ENCODE measurements at places on chromosomes 7 and 10. TPM values are rescaled to one million over a fixed set of nuclear protein-coding genes. Genes with fewer than 3 reads are reported as not detected.

GRCh38 chr7:41145656-41146055, 557.2 kb downstream of the INHBA start:
- no peak overlapping the region for H3K4me3 ChIP-seq
- H3K36me3 ChIP-seq = no peaks in the 10 kb centered on the region
- no peaks in the 10 kb centered on the region for H3K27me3 ChIP-seq
- H3K27ac ChIP-seq = no peak overlapping the region
- no peak for DNase-seq

GRCh38 chr10:85175635-85176034, 847.2 kb downstream of the CCSER2 start:
- H3K36me3 ChIP-seq = no peaks in the 10 kb centered on the region
- H3K4me3 ChIP-seq = no peak overlapping the region
- H3K27ac ChIP-seq = no peak overlapping the region
- no peaks in the 10 kb centered on the region for H3K27me3 ChIP-seq
- no peaks in the 10 kb centered on the region for H3K4me1 ChIP-seq

DNA sequence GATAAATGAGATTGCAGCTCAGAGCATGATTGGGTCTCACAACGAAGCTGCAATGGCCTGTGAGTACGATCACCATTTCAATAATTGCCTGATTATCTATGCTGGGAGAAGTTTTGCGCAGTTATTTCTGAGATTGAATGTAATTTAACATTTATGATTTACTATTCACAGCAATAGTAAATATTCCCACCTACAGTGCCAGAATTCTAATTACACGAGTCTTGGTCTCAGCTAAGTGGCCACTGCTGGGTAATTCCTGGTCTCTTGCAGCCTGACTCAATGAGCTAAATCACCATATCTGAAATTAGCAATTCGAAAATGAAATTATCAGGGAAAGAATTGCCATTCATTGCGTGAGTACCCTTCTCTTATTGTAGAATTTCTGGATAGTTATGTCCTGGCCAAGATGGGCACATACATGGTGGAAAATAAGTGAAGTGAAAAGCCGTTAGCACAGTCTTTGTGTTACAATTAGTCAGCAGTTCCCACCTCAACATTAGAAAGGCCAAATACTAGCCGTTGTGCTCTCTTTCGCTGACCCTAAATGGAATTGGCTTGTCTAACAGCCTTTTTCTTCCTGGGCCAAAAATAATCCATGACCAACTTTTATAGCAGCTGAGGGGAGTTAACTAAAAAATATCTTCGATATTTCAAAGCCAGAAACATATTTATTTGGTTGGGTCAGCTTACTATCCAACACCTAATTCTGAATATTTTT, 681.0 kb upstream of the C7orf33 start:
- H3K36me3 ChIP-seq = no peaks in the 10 kb centered on the region
- DNase-seq = no peak
- H3K27ac ChIP-seq = no peak overlapping the region

DNA sequence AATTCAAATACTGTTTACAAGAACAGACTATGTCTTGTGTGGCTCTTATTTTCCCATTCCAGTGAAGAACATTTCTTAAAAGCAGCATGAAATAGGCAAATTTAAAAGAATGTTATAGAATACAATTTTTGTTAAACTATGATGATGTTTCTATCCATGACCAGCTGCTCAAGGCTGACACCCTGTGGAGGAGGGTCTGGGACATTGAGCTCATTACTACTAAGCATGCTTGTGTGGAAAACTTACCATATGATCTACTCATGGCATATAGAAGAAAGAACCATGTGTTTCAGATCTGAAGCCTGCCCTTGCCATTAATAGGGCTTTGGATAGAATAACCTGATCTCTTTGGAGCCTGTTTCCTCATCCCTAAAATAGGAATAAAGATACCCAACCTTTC, 125.0 kb downstream of the FOXP2 start:
- H3K4me1 ChIP-seq = no peaks in the 10 kb centered on the region
- no peaks in the 10 kb centered on the region for H3K27me3 ChIP-seq
- H3K4me3 ChIP-seq = no peak overlapping the region
- H3K36me3 ChIP-seq = no peaks in the 10 kb centered on the region

HTRA1 gene
- 116 TPM for total RNA-seq

DNA sequence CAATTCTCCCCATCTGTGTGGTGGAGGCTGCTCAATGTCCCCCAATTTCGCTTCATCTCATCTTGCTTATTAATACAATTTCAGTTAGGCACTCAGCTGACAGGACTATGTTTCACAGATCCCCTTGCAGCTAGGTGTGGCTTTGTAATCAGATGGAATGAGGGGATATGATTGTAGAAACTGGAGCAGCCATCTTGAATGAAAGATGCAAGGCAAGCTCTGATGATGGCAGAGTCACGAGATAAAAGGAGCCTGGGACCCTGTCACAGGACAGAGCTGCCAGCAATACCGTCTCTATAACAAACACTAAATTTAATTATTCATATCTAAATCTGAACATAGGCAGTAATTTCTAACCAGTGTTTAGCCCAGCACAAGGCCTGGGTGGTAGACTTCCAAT, 991 bp upstream of the DLD start:
- DNase-seq = no peak
- H3K27ac ChIP-seq = peak overlapping the region; percentile 93
- no peaks in the 10 kb centered on the region for H3K36me3 ChIP-seq
- H3K27me3 ChIP-seq = no peaks in the 10 kb centered on the region

SPACDR gene
- total RNA-seq = not detected

AGR2 gene
- not detected for total RNA-seq

GRCh38 chr7:25117226-25118047, 7.6 kb downstream of the CYCS start:
- H3K4me3 ChIP-seq = no peak overlapping the region
- H3K4me1 ChIP-seq = no peaks in the 10 kb centered on the region
- peaks cover 19% of the 10 kb centered on the region for H3K36me3 ChIP-seq
- H3K27me3 ChIP-seq = no peaks in the 10 kb centered on the region
- DNase-seq = peak; percentile 49

SEMA3C gene
- 90.6 TPM for total RNA-seq

VWA2 gene
- total RNA-seq = 2.9 TPM
